ENCODE measurements at places on chromosomes 12 and 14. TPM values are rescaled to one million over a fixed set of nuclear protein-coding genes. Genes with fewer than 3 reads are reported as not detected.

The GPATCH2L gene
- 69.1 TPM for total RNA-seq

The SMIM41 gene
- total RNA-seq: 0.21 TPM

The PITPNM2 gene
- 8.7 TPM for total RNA-seq

The CAPS2 gene
- total RNA-seq: 2.0 TPM

The KRT74 gene
- not detected for total RNA-seq

The MDM2 gene
- 251 TPM for total RNA-seq

The CACNA1C gene
- total RNA-seq: not detected

The C2CD5 gene
- total RNA-seq: 19.5 TPM

The ZC3H10 gene
- total RNA-seq: 7.0 TPM

The DUSP6 gene
- total RNA-seq: 209 TPM

The ACSM4 gene
- not detected for total RNA-seq

The FAM186B gene
- total RNA-seq: 0.13 TPM

The GRIP1 gene
- not detected for total RNA-seq

The EIF2S3B gene
- 1.4 TPM for total RNA-seq

The RBP5 gene
- total RNA-seq: not detected

The SPTB gene
- total RNA-seq: under 0.01 TPM

Measured in pulmonary artery endothelial cell (primary cell).